Putamen (tissue), 1 donor: ENCODE measurements at places on chromosomes 1 and 21.

- no peak for DNase-seq
Observed at GRCh38 chr1:87794788-87795614, 466.3 kb downstream of the LMO4 start.

DNA sequence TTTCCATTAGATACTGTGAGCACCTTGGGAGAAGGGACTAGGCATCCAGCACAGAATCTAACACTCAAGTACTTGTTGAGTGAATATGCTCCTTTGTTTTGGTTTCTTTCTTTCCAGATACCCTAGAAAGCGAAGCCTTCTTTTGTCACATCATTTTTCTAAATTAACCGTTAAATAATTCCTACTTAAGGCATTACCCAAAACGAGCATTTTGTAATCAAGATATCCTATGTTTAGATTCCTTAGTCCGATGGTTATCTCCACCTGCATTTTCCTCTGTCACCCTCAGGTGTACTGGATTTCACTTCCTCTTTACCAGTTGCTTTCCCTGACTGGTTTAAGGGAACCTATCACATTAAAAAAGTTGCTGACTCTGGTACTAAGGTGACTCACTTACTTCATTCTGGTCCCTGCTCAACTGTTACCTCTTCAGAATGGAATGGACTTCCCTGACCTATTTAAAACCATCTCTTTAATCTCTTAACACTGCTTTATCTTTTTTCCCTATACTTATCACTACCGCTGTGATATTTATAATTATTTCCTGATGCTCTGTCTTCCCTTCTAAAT is 3.2 kb downstream of the B3GALNT2 start:
- DNase-seq = no peak

DNA sequence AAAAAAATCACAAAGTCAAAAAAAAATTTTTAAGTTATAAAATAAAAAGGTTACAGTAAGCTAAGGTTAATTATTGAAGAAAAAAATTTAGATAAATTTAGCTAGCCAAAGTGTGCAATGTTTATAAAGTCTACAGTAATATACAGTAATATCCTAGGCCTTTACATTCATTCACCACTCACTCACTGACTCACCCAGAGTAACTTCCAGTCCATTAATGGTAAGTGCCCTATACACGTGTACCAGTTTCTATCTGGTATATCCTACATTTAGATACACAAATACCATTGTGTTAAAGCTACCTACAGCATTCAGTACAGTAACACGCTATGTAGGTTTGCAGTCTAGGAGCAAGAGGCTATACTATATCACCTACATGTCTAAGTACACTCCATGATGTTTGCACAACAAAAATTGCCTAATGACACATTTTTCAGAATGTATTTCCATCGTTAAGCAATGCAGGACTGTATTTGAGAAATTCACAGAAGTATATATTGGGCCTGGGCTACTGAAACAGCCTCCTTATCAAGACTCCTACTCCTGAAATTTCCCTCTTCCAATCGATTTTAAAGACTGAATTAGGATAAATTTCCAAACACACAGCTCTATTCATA is 155.1 kb downstream of the COP1 start:
- DNase-seq = no peak

DNA sequence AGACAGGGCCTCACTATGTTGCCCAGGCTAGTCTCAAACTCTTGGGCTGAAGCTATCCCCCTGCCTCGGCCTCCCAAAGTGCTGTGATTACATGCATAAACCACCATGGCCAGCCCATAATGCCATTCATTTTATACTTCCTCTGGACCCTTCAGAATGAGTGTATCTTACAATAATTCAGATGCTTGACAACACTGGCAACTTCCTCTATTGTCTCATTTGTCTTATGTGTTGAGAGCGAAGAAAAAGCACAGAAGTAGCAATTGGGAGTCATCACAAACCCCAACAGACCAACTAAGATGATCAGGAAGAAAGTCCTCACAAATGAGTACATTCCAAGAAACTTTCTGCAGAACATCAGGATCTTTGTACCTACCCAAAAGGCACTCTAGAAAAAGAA is 191.9 kb downstream of the RERE start:
- DNase-seq = no peak

GRCh38 chr1:38746941-38747600 is 112.5 kb downstream of the RRAGC start:
- DNase-seq = no peak

- DNase-seq = no peak
Observed at GRCh38 chr1:30755746-30756145, 1.8 kb downstream of the LAPTM5 start.

GRCh38 chr1:5793516-5793915 is 198.7 kb downstream of the NPHP4 start:
- no peak for DNase-seq
